Stimulated activated CD8-positive, alpha-beta memory T cell treated with anti-CD3 and anti-CD28 coated beads, Interleukin-7, amount 100 ng/mL, for 4 hours (primary cell): ENCODE measurements at places on chromosomes 2 and 18.

GRCh38 chr2:18218160-18218933 lies 339.9 kb downstream of the KCNS3 start:
- DNase-seq: no peak

GRCh38 chr2:219126555-219126954 lies 34.1 kb downstream of the NHEJ1 start:
- DNase-seq: no peak

GRCh38 chr2:217790195-217790594 lies 212.6 kb downstream of the TNS1 start:
- DNase-seq: no peak

GRCh38 chr2:168604252-168604651 lies 148.2 kb downstream of the CERS6 start:
- no peak for DNase-seq

DNA sequence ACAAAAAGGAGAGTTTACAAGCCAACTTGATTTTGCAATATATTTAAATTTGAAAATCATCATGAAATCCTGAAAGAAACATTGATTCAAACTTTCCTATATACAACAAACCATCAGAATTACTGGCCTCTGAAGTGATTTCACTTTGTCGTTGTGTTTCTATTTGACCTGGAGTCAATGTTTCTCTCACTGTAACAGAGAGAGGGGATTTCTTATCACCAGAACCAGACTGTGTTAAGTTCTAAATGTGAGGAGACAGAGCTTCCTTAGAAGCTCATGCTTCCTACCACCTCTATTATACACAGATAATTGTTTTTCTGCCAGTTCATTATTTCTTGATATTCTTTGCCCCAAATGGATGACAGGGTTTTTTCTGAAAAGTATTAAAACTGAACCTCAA lies 245.0 kb upstream of the RND3 start:
- no peak for DNase-seq
